ENCODE measurements at places on chromosomes 12 and 14.

DNA sequence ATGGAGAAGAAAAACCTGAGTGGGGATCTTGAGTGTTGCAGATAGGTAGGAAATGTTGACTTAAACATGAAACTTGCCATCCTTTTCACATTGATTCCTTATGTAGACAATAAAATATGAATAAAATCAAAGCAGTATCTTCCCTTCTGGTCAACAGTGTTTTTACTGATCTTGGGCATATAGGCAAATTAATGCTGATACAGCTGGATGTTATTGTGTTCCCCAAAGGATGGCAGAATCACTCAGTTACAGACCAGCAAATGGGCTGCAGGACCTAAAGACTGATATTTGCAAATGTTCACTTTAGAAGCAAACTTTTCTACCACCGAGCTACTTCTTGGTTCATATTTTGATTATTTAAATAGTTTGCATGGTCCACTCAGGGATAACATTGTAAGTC lies 33.9 kb downstream of the MTHFD1 start:
- no peak for DNase-seq

- no peak for DNase-seq
Measured at GRCh38 chr12:3130057-3130830, 53.1 kb downstream of the TSPAN9 start.

- DNase-seq: no peak
Measured at GRCh38 chr12:130251236-130251780, 86.4 kb upstream of the PIWIL1 start.

- no peak for DNase-seq
Measured at GRCh38 chr12:79929065-79929464, 5.8 kb downstream of the PPP1R12A start.

DNA sequence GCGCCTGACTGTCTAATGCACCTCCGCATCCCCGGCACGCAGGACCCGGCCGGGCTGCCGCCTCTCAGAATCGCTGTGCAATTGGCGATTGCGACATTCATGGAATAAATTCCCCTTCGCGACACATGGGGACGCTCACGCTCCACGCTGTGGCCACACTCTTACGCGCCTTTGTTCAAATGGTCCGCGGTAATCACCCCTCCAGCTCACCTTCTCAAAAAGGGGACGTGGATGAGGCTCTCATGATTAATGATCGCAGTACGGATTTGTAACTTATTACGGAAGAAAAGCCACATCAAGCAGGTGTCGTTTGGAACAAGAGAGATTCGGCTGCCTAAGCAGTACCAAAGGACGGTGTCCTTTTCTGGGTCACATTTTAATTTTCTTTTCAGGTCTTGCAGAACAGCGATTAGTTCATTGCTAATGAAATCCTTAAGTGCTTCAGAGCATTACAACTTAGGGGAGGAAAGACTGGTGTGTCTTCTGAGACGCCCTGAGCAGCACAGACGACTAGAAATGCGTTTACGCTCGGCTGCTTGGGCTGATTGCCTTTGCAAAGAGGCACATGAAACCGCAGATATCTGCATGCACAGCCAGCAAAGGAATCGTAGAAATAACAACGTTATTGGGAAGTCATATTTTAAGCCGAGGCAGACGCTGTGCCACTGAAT lies 37.3 kb upstream of the ADGRD1 start:
- peak; percentile 11 for DNase-seq

DNA sequence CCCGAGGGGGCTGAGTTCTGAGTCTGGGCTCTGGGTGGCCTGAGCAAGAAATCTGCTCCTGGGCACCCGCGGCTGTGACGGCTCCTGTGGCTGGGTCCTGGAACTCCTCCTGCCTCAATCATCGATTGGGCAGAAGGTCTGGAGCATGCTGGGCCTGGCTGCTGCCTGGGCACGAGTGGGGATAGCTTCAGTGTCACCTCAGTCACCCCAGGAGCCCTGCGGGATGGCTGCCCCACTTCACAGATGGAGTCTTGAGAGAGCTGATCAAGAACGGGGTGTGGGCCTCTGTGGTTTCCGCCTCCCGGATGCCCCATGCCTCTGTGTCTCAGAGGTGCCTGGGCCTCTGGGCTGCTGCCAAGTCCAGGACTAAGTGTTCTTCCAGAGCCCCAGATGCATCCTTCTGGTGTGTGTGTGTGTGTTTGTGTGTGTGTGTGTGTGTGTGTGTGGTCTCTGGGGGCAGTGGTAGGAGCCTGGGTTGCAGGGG lies 185.6 kb upstream of the C14orf180 start:
- DNase-seq: peak; percentile 83

- no peak for DNase-seq
Measured at GRCh38 chr12:69425417-69425816, 44.8 kb upstream of the FRS2 start.

DNA sequence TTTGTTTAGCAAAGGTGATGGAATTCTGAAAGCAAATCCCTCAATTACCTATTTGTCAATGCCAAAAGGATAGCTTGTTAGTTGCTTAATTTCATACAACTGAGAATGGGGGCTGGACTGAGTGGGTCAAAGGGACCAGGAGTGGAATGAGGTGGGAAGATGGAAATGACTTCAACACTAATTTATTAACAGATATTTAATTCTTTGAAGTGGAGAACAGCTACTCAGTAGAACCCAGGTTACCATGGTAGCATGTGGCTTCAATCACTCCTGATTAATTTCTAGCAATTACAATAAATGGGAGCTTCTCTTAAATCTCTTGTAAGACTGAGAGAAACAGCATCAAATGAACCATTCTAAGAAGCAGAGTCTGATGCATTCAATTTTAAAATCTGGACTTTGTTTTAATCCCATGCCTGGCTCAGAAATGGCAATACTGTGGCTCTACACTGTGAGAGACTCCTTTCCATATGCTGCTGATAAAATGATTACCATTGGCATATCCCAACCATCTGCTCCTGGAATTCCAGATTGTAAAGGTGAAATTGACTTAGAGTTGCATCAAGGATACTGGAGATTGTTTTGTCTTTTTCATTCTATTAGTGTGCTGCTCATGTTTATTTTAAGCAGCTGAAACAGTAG lies 607.8 kb downstream of the SNAPC1 start:
- DNase-seq: no peak

- peak; percentile 41 for DNase-seq
Measured at GRCh38 chr12:57127101-57127725, 1.1 kb upstream of the LRP1 start.

- DNase-seq: no peak
Measured at GRCh38 chr12:57779736-57780135, 2.9 kb upstream of the TSFM start.
